Putamen (tissue), 1 donor: ENCODE measurements at places on chromosomes 3 and 15.

- no peak for DNase-seq
Measured at GRCh38 chr15:40029979-40030893, 8.7 kb downstream of the SRP14 start.

GRCh38 chr3:146827836-146828235, 222.7 kb upstream of the PLSCR5 start:
- no peak for DNase-seq

DNA sequence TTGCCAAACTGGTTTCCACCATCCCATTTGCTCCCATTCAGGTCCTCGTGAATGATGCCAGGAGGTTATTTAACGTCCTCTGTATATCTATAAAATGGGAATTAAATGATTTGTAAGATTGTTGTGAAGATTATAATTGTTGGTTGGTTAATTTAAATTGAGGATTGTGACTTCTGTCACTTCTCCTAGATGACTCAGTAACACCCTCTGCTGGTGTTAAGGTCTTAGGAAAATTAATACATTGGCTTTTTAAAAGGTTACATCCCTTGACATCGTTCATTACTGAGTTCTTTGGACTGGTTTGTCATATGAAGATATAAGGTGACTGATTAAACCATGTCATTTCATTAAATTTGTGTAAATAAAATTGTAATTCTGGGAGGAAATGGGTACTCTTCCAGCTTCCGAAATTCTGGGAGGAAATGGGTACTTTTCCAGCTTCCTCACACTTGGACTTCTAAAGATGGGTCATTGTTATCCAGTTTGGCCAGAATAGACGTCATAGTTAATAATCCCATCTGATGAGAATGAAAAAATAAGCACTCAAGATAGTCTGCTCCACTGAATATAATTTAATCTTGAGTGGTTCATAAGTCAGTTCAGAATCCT, 33.3 kb upstream of the PAQR5 start:
- no peak for DNase-seq

DNA sequence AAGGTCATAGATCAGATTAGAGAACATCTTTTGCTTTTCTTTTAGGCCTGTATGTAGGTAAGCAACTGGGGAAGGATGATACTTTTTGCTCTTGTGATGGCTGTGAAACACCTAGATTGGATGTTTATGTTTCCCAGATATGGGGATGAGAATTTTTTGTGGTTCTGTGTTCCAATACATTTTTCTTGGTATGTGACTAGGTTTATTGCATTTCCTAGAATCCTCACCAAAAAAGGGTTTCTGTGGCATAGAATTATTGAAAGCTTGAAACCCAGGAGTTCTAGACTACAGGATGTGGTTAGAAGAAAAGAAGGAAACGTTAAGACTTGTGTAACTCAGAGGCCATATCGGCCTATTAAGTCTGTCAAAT, 25.8 kb downstream of the OXNAD1 start:
- DNase-seq = no peak

DNA sequence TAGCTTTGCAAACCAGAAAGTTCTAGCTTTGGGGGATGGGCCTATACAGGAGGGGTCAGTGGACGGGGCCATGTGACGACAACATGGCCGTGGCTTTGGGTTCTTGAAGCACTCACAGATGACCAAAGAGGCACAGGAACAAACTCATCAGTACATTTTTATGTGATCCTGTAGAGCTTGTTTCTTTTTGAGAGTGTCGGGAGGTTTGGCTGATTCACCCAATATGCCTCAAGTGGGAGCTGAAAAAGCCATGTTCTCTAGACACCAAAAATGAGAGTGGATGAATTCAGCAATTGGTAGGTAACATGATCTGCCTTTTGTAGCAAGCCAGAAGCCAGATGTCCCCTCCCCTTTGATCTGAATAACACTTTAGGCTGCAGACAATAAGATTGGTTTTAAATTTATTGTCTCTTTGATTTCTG, 30.1 kb downstream of the GREM1 start:
- DNase-seq = no peak

GRCh38 chr15:38486936-38487335, 33.0 kb downstream of the FAM98B start:
- no peak for DNase-seq

DNA sequence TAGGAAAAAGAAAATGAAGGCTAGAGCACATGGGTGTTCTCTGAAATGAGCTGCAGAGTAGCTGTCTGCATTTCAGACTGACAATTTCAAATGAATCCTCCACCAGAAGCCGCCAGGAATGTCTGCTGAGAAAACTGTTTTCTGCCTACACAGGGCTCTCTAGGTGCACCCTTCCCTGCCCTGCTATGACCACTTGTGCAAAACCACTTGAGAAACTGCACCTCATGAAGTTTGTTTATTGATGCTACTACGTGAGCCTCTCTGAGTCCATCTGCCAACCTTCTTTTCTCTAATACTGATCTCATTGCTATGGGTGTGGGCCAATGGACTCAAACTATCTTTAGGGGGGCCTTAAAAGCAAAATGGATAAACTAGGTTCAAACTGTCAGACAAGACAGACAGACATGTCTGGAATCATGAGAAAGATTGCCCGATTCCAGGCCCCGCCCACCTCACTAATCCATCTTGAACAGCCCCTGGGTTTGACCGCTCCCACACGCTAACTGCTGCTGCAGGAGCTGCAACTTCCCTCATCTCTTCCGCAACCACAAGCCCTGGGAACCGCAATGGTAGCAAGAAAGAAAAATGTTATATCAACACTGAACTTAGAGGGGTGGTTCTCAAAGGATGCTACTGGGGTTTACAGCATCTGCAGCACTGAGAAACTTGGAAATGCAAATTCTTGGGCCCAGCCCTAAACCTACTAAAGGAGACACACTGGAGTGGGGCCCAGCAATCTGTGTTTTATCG, 9.0 kb upstream of the CD47 start:
- DNase-seq = no peak

GRCh38 chr15:90594301-90594738, 64.6 kb downstream of the CRTC3 start:
- no peak for DNase-seq

DNA sequence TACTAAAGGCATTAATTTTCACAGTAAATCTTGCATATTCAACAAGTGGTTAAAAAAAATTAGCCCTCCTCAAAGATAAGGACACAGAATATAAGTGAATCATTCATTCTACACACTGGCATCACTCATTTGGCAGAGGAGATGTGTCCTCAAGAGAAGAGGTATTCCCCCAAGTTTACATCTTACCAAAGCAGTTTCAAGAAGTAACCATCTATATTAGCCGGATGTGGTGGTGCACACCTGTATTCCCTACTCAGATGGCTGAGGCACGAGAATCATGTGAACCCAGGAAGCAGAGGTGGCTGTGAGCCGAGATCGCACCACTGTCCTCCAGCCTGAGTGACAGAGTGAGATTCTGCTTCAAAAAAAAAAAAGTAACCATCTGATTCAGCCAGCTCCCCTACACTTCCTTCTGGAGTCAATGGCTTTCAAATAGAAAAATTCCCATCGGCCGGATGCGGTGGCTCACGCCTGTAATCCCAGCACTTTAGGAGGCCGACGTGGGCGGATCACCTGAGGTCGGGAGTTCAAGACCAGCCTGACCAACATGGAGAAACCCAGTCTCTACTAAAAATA, 15.4 kb downstream of the RAF1 start:
- DNase-seq = no peak

DNA sequence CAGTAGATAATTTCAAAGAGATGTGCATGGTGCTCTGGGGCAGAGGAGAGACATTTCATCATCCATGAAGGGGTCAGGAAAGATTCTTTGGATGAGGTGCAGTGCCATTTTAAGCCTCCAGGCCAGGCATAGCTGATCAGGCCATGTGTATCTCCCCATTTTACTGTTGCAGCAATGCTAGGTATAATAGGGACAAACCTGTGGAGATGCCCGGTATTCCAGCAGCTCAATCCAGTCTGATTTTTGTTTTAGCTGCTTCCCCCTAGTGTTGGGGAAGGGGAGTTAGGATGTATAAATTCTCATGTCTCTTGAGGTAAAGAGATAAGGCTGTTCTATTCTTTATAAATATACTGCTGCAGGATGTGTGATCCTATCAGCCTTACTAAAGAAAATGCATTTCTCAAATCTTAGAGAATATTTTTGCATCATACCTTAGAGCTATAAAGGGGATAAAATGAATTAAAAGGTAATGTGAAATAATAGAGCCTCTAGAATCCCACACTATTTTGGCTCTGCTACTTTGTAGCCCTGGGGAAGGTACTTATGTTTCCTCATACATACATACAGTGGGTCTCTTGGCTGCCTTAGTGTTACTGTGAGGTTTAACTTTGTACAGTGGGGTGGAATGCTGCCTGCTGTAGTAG, 5.2 kb downstream of the CDV3 start:
- no peak for DNase-seq

DNA sequence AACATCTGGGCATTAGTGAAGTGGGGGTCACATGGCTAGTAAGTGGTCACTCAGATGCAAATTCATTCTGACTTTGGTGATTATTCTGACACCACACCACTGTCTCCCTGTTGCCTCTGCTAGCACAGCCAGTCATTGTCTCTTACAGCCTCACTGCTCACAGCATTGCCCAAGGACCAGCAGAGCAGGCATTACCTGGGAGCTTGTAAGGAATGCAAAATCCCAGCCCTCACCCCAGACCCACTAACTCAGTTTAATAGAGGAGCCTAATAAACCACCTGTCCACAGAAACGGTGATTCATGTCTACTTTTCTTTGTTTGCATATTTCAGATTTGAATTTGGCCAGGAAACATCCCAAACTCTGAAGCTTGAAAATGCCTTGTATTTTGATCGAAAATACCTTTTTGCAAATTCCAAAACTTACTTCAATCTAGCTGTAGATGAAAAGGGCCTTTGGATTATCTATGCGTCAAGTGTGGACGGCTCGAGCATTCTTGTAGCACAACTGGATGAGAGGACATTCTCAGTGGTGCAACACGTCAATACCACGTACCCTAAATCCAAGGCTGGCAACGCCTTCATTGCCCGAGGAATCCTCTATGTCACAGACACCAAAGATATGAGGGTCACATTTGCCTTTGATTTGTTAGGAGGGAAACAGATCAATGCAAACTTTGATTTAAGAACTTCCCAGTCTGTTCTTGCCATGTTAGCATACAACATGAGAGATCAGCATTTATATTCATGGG, 62.7 kb downstream of the GLDN start:
- no peak for DNase-seq

- DNase-seq = no peak
Measured at GRCh38 chr3:128486681-128487537, 6.1 kb downstream of the GATA2 start.
